Vagina (tissue), 2 donors: ENCODE measurements at places on chromosomes 7 and 10.

DNA sequence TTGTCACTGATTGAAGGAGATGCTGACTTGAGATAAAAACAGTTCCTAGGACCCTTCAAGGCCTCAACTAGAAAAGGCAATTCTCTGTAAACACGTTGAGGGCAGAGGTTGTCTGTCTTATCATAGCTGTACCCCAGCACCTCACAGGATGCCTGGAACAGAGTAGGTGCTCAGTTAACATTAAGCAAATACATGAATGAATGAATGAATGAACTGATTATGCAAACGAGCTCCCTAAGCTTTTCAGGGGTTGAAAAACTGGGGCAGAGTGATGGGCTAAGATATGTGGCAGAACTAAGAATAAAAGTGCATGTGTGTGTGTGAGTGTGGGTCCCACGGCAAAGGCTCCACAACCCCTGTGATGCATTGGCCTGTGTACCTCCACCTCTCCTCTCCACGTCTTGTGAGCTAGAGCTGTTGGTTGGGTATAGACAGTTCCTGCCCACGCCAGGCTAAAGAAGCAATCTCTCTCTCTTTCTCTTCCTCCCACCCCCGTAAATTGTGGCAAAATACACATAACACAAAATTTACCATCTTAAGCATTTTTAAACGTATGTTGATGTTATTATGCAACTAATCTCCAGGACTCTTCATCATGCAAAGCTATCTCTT lies 20.9 kb upstream of the SMC3 start:
- H3K27me3 ChIP-seq, result no peaks in the 10 kb centered on the region
- DNase-seq, result no peak
- H3K36me3 ChIP-seq, result no peaks in the 10 kb centered on the region
- no peak overlapping the region for H3K4me3 ChIP-seq
- H3K27ac ChIP-seq, result no peak overlapping the region

DNA sequence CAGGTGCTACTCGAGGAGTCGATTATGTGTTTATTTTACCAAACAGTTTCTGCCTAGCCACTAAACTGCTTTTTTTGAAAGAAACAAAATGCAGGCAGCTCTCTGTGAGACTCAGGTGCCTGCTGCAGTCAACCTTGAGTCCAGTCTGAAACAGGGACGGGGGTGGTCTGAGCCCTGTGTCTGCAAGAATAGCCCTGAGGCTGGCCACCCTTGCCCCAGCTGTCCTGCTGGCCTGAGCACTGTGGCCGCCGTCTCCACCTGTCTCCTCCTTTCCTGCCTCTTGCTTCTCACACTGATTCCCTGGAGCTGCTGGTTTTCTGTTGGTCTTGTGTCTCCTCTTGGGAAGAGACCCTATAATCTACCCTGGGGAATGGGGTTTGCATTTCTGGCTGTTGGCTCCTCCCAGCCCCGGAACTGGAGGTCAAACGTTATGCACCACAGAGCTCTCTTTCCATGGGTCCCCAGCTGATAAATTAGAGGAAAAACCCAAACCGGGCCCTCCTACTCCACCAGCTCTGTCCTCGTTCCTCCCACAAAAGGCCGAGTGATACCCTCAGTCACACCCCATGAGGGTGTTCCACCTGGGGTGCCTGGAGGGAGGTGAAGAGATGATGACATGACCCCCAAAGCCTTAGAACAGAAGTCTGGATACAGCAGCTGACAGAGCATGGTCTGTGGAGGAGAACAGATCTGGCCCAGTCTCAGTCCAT lies 15.0 kb upstream of the SLC18A3 start:
- peak; percentile 72 for DNase-seq
- H3K4me1 ChIP-seq, result no peaks in the 10 kb centered on the region
- H3K27ac ChIP-seq, result no peak overlapping the region
- no peaks in the 10 kb centered on the region for H3K27me3 ChIP-seq
- no peaks in the 10 kb centered on the region for H3K36me3 ChIP-seq

GRCh38 chr10:131187926-131188325 lies 123.6 kb downstream of the TCERG1L start:
- no peak overlapping the region for H3K4me3 ChIP-seq
- H3K27ac ChIP-seq, result no peak overlapping the region
- H3K27me3 ChIP-seq, result no peaks in the 10 kb centered on the region
- DNase-seq, result no peak
- no peaks in the 10 kb centered on the region for H3K36me3 ChIP-seq

DNA sequence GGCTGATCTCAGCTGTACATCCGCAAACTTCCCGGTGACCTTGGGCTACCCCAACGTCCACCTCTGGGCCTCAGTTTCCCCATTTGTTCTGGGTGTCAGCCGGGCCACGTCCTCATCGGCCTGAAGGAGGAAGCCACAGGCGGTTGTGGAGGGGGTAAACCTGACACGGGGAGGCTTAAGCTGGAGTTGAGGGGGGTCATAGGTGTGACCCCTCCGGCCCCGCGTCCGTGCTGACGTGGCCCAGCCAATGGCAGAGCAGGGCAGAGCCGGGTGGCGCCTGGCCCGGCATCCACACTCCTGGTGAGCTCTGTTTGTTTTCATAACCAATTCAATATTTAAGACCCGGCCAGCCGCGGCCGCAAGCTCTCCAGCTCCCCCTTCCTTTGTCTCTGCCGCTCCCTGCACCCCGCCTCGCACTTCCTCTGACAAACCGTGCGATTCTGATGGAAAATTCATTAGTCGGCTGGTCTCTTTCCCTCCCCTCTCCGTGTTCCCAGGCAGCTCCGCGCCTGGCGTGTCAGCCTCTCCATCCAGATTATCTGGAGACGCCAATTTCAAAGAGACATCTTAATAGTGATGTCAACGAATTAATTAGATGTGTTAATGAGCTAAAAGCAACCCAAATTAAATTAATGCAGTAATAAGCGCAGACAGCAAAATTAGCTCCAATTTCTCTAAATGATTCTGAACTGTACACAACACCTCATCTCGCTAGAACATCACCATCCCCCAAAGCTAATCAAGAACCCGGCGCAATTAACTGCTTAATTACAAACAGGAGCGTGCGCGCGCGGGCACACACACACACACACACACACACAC lies 55.4 kb downstream of the MICALL2 start:
- no peak for DNase-seq
- H3K4me3 ChIP-seq, result no peak overlapping the region
- peaks cover 3% of the 10 kb centered on the region for H3K27me3 ChIP-seq
- H3K4me1 ChIP-seq, result no peaks in the 10 kb centered on the region
- no peak overlapping the region for H3K27ac ChIP-seq
- no peaks in the 10 kb centered on the region for H3K36me3 ChIP-seq

DNA sequence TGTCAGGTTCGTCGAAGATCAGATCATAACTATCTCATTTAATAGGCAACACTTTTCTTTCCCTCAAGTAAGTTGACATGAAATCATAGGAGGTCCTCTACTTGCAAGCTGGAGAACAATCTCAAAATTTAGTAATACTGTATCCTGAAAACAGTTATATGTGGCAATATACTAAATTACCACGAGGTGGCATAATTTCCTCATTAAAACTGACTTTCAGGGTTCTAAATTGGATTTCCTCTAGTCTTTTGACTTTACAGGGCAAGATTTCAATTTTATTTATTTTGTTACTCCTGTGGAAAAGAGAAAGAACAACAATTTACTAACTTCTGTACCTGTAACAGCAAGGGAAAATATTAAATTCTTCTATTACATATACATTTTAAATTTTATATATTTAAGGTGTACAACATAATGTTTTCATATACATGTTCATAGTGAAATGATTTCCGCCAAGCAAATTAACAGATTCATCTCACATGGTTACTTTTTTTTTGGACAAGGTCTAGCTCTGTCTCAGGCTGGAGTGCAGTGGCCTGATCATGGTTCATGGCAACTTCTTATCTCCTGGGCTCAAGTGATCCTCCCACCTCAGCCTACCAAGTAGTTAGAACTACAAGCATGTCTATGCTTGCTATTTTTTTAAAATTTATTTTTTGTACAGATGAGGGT lies 53.4 kb upstream of the CYP2C18 start:
- no peak for DNase-seq
- no peaks in the 10 kb centered on the region for H3K27me3 ChIP-seq
- no peak overlapping the region for H3K27ac ChIP-seq
- no peaks in the 10 kb centered on the region for H3K36me3 ChIP-seq
- H3K4me1 ChIP-seq, result no peaks in the 10 kb centered on the region
- no peak overlapping the region for H3K4me3 ChIP-seq

DNA sequence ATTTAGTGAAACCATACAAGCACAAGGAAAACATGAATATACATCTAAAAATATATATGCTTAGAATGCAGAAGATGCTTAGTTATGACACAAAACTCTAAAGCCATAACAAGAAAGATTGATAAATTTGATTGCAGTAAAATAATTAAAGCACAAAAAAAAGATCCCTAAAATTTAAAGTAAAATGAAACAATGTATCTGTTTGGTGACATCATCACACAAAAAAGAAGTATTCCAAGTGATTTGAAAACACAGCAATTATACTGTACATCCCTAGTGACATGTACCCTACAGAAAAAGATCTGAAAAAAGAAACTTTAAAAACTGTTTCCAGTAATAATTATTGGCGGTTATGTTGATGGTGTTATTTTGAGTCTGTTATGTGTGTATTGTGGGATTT lies 37.7 kb downstream of the PHYHIPL start:
- no peaks in the 10 kb centered on the region for H3K27me3 ChIP-seq
- H3K4me3 ChIP-seq, result no peak overlapping the region
- DNase-seq, result no peak

- H3K27ac ChIP-seq, result no peak overlapping the region
- DNase-seq, result no peak
- no peak overlapping the region for H3K4me3 ChIP-seq
- H3K4me1 ChIP-seq, result no peaks in the 10 kb centered on the region
Measured at GRCh38 chr7:68547181-68547580, 1051.1 kb upstream of the AUTS2 start.

- peaks cover 5% of the 10 kb centered on the region for H3K4me1 ChIP-seq
- no peak overlapping the region for H3K27ac ChIP-seq
- H3K27me3 ChIP-seq, result no peaks in the 10 kb centered on the region
- H3K4me3 ChIP-seq, result no peak overlapping the region
Measured at GRCh38 chr7:27418541-27418940, 175.9 kb downstream of the EVX1 start.

DNA sequence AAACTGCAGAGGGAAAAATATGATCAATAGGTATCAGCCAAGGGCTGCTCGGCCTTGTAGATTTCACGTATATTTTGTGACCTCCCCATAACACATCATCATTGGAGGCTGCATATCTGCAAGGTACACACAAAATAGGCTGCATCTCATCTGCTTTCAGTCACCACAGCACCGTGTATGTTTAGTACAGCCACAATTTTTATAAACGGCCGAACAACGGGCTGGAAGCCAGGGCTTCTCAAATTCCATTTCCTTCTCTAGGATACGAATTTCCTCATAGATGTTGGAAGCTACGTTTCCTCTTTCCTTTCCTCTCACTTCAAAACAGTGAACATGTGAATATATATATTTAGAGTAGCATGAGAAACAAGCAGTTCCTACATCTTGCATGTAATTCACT lies 20.2 kb upstream of the FOXK1 start:
- no peak overlapping the region for H3K4me3 ChIP-seq
- peaks cover 7% of the 10 kb centered on the region for H3K4me1 ChIP-seq
- H3K27me3 ChIP-seq, result no peaks in the 10 kb centered on the region
- DNase-seq, result no peak
- no peak overlapping the region for H3K27ac ChIP-seq
- no peaks in the 10 kb centered on the region for H3K36me3 ChIP-seq

DNA sequence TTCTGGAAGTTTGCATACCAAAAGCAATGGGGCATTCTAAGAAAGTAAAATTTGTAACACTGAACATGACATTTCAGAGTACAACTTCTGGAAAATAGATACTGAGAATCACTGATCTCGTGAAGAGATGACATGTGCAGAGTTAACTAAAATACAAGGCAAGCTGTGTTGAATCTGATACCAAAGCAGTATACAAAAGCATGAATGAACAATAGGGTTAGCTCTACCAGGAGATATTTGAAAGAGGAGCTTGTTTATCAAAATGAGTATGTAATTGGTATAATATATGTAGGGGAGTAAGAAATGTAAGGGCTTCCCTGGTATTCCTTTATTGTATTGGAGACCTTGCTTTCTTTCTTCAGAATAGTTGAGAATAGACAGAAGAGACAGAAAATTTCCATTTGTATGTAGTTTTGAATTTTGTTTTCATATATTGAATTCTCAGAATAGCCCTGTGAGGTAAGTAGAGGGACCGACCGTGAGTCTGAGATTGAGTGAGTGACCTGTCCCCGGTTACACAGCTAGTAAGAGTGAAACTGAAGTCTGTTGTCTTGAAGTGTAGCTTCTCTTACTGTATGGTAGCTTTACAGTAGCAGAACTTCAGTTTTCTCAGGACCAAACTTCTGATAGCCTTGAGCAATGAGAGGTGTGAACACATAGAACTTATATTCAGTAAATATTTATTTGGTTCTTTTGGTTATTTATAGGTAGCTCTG lies 5.0 kb downstream of the HBP1 start:
- H3K27ac ChIP-seq, result peak overlapping the region; percentile 1
- H3K4me1 ChIP-seq, result peaks cover 78% of the 10 kb centered on the region
- H3K4me3 ChIP-seq, result no peak overlapping the region
- no peak for DNase-seq
- H3K36me3 ChIP-seq, result no peaks in the 10 kb centered on the region
- no peaks in the 10 kb centered on the region for H3K27me3 ChIP-seq

- no peaks in the 10 kb centered on the region for H3K36me3 ChIP-seq
- H3K4me3 ChIP-seq, result peak overlapping the region; percentile 54
- peaks cover 40% of the 10 kb centered on the region for H3K4me1 ChIP-seq
- no peak for DNase-seq
Measured at GRCh38 chr10:43689007-43689491, 40.4 kb upstream of the ZNF32 start.

DNA sequence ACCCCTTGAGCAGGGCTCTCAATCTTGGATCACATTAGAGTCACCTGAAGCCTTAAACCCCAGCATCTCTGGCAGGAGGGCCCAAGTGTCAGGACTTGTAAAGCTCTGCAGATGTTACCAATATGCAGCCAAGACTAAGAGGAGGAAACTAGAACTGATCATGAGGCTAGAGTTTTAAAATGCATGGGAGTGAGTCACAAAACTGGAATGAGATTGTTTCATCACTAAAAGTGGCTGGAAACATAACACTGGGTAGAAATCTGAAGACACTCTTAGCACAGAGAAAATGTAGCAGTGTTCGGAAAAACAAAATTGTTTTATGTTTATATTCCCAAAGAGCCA lies 63.3 kb upstream of the GHITM start:
- peak overlapping the region; percentile 85 for H3K27ac ChIP-seq
- peaks cover 12% of the 10 kb centered on the region for H3K4me1 ChIP-seq
- H3K36me3 ChIP-seq, result no peaks in the 10 kb centered on the region
- no peaks in the 10 kb centered on the region for H3K27me3 ChIP-seq
- DNase-seq, result no peak

DNA sequence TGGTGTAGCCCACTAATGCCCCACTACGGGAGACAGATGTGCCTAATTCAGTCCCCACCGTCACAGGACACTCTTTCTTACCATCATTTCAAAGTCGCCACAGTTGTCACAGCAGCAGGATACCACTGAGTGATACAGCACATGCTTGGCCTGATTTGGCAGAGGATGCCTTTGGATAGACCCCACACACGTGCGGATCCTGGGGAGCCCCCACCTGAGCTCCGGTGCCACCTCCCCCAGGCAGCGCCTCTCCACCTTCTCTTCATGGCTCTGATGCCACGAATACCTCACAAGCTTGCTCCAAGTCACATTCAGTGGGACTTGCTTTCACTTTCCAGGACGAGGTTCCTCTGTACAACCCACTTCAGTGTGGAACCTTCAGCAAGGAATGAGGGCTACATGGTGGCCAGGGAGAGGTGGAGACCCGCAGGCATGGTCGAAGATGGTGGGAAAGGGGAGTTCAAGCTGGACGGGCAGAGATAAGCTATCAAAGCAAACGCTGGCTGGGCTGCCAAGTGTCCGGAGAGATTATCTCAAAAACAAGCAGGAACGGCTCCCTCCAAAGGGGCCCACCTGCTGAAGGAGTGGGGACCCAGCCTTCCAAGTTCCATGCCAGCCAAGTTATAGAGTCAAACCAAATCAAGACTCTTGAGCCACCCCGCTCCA lies 107.4 kb downstream of the ZRANB1 start:
- H3K4me3 ChIP-seq, result no peak overlapping the region
- H3K4me1 ChIP-seq, result peaks cover 56% of the 10 kb centered on the region
- no peaks in the 10 kb centered on the region for H3K27me3 ChIP-seq
- no peak for DNase-seq
- no peaks in the 10 kb centered on the region for H3K36me3 ChIP-seq
